ENCODE measurements at places on chromosomes 5 and 9.

DNA sequence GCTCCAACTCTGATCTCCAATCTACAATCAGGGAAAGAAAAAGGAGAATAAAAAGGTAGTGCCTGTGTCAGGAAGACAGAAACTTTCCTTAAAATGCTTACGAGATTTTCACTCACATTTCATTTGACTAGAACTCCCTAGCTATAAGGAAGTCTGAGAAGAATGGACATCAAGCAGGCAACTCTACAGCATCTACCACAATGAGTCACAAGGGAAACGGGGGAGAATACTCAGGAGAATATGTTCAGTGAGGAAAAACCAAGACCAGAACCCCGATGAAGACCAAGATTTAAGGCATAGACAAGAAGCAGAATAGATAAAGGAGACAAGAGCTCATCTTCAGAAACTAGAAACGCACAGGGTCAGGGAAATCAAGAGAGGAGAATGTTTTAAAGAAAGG, 9.0 kb upstream of the SETD9 start:
- DNase-seq, result no peak

DNA sequence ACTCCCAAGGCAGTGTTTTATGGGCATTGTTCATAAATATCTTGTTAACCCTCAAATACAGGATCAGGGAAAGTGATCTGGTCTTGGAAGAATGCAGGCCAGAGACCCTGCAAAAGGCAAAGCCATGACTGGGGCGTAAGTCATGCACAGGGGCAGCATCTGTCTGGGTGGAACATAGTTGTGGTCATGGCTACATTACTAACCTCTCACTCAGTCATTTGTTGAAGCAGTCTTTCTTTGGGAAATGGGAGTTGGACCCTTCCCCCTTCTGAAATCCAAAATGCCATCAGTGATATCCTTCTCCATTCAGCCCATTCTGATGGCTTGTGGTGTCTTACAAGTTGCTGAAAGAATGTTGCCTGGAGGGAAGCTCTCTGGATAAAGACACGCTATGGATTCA, 68.1 kb downstream of the GDNF start:
- no peak for DNase-seq

DNA sequence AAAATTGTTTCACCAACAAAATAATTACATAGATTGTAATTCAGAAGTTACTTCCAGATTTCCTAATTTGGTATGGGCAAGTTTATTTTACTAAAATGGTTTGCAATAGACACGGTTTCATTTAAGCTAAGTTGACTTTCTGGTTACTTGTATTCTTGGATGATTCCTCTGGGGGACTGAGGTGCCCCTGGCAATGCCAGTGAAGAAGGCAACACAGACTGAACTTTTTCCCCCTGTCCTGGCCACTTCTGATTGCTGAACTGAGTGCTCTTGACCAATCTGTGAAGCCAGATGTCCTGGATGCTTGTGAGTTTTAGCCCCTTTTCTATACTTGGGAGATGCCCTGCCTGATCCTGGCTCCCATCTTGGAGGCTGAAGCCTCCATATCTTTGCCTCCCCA, 66.3 kb upstream of the FANCC start:
- no peak for DNase-seq

DNA sequence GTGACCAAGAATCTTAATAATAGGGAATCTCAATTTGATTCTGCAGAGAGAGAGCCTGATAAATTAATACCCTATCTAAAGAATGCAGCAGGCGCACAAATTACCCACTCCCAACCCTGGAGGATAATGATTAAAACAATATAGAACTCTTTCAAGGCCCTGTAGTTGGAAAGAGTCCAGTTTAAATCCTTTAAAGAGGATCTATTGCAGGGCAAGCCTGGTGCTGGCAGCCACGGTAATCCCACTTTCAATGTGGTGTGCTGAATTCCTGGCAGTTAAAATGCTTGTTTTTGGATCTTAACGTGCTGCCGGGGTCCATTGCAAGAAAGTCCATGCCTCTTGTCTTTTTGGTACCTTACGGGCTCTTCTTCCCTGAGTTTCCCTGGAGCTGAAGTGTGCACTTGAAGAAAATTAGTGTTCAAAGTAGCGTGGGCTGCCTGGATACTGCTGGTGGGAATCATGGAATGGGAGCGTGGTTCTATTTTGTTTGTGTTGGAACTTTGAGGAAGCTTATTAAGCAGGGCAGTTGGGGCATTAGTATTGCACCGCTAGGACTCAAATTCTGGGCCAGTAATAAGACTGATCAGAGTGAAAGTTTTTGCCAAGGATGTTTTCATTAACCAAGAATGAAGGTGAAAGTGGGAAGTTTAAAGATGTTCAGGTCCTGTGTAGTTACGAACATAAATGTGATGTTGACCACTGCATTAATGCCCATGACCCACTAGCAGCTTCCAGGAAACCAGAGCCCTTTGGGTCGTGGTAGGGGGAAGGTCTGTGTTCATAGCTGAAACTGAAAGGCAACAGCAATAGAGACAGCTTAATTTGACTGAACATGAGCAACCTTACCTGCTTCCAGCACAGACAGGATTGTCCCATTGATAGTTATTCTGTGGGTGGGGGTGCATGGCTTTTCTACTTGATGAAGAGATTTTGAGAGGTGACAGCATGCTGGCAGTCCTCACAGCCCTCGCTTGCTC, 20.8 kb downstream of the MARCHF6 start:
- DNase-seq, result no peak

DNA sequence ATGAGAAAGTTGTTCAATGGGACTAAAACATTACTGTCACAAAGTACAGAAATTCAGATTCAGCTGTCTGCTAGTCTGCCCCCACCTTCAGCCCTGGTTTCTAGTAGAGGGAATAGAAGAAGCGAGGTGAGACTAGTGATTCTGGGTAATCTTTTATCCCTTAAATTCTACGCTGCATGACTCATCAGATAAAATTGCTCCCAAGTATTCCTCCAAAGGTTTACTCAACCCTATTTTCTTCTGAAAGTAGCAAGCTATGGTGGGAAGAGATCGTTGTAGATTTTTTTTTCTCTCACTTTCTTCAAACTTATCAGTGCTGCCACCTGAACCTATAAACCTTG, 318.9 kb upstream of the RIOK2 start:
- DNase-seq, result no peak

DNA sequence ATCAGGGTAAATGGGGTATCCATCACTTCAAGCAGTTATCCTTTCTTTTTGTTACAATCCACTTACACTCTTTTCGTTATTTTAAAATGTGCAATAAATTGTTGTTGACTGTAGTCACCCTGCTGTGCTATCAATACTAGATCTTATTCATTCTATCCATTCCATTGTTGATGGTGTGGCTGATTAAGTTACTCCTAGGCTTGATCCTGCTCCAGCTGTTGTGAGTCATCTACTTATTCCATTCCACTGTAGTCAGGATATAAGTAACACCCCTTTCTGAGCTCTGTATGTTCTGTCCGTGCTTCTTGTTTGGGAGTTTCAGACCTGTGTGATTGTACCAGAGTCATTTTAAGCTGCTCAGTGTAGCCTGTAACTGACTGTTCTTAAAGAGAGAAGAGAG, 122.5 kb upstream of the RUSC2 start:
- DNase-seq, result no peak

DNA sequence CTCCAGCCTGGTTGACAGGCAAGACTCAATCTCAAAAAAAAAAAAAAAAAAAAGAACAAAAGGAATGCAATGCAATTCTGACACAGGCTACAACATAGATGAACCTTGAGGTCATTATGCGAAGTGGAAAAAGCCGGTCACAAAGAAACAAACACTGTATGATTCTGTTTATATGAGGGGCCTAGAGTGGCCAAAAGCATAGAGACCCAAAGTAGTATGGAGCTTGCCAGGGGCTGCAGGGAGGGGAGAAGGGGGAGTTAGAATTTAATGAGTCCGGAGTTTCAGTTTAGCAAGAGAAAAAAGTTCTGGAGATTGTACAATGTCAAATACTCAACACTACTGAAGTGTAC, 33.2 kb upstream of the ASS1 start:
- DNase-seq, result no peak

GRCh38 chr5:131379723-131380122, 115.9 kb downstream of the CDC42SE2 start:
- DNase-seq, result no peak

DNA sequence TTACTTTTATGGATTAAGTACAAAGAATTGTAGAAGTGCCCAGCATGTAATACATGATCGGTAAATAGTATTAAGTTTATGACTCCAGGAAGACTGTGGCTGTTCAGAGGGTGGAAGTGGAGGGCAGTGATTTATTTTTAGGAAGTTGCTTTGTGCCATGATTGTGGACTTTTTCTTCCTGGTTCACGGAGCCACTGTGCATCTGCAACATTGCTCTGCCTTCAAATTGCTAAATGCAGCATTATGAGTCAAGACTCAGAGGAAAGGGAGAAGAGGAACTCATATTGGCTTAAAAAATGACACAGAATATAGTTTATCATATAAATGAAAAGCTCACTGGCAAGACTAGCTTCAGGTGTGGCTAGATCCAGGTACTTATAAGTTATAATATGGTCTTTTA, 301.5 kb downstream of the KCTD16 start:
- no peak for DNase-seq

DNA sequence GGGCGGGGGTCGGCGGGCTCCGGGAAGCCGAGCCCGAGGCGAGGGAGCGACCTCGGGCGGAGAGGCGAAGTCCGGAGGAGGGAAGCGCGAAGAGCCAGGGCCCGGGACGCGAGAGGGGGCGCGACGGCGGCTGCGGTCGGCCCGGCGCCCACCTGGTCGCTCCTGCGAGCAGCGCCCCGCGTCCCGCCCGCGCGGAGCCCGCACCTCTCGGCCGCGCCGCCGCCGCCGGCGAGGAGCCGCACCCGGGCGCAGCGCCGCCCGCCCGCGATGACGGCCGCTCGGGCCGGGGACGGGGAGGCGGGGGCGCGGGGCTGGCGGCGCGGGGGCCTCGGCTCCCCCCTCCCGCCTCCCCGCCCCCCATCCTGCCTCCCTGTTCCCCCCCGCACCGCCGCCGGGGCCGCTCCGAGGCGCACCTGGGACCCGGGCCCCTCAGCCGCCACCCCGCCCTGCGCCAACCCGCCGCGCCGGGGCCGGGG, 2.6 kb downstream of the NR5A1 start:
- no peak for DNase-seq

DNA sequence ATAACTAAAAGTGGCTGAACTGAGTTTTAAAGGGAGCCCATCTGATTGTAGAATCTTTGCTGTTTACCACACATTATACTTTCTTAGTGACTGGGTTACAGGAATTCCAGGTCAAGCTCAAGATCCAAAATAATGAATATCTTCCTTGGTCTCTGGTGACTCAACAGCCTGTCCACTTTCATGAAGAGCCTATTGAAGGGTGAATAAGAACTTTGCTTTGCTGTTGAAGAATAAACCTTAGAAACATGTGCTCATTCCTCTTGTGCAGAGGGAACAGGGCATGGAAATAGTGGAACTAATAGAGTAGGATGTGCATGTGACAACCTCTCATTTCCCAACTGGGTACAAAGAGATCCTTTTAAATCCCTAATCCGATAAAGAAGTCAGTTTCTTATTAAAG, 21.4 kb downstream of the ALDH1A1 start:
- no peak for DNase-seq

DNA sequence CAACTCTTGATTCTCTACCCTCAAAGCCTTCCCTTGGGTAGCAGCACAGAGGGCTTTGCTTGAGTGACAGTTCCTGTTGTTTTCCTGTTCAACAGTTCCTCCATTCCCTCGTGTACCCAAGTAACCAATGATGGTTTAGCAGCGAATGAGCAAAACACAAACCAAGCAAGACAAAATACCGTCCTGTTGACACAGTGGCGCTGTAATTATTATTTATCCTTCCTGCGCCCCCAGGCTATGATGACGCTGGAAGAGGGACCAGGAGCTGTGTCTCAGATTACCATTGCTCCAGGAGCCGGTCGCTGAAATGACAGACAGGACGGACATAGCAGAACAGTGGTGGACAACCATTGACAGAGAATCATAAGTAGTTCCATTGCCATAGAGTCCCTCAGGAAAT, 154.8 kb downstream of the GADD45G start:
- no peak for DNase-seq

DNA sequence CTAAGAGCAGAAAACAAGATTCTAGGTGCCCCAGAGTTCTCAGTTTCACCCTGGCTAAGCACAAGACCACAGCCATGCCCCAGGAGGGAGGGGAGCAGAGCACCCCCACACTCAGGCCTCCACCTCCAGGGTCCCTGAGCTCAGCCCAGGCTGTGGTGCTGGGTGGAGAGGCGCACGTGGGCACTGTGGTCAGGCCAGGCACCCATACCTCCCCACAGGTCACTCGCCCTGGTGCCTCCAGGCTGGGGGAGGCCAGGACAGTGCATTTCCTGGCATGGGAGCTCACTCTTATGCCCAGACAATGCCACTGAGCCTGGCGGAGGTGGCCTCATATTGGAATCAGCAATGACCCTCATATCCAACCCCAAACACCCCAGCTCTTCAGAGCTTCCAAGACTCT, 78.8 kb downstream of the HRH2 start:
- DNase-seq, result no peak

GRCh38 chr5:127582773-127583370, 65.4 kb downstream of the PRRC1 start:
- DNase-seq, result no peak

DNA sequence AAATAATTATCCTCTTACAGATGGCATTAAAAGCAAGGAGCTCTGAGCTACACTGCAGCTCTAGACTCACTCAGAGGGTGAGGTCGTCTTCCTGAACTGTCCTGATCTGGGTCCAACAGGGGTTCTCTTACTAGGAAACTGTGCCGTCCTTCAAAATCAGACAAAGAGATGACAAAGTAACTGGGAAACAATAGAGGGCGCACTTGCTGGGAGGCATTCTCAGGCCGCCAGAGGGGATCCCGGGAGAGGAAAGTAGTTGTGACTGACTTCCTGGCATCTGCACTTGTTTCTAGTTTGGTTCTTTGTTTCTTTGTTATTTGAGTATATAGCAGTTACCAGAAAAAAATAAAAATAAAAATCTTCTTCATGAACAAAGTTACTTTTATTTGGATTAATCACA, 142.9 kb upstream of the MSX2 start:
- no peak for DNase-seq

DNA sequence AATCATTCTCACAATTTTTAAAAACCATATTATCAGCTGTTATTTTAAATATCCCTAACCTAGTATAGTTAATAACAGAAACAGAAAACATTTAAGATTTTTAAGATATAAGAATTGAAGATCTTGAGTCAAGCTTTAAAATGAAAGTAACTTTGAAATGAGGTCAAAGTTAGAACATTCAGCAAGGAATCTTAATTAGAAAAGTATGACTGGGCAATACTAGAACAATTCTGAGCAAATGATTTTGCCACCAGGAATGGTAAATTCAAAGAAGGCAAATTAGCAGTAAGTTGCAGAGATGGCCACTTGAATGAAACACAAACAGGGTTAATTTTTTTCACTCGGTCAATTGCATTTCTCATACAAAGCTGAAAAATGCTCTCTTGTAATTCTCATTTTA, 117.9 kb downstream of the NXNL2 start:
- no peak for DNase-seq

DNA sequence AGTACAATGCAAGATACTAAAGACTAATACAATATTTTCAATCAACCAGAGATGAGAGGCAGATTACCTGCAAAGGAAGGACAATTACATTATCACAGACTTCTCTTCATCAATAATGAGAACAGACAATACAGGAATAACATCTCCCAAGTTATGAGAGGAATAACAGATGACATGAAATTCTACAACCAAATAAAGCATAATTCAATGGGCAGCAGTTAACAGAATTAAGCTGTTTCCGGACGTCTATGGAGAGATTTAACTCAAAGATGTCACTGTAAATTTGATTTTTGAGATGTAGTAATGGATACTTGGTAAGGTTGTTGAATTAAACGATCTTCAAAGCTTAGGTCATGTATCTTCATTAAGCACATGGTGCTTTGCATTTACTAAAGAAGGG, 19.8 kb upstream of the PARP8 start:
- DNase-seq, result no peak

Data from SHP77 (cell line).